Cortex of kidney (tissue), 1 donor: ENCODE measurements at places on chromosomes 7 and 10.

DNA sequence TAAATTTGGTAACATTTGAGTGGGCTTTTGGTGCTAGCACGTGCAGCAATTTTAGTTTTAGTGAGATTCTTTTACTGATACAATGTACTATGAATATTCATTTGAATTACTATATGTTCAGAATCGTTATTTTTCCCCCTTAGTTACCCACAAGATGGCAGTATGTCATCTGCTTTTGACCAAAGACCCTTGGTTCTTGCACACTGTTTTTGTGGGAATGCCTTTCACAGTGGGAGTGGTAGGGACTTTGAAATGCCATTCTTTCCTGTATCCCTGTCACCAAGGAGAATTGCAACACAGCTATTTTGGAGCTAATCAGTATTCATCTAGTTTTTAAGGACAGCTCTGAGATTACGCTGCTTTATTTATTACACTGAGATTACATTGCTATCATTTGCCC lies 40.6 kb downstream of the SEC23IP start:
- DNase-seq: no peak

GRCh38 chr10:97183314-97183713 lies 2.4 kb downstream of the SLIT1 start:
- DNase-seq: no peak

DNA sequence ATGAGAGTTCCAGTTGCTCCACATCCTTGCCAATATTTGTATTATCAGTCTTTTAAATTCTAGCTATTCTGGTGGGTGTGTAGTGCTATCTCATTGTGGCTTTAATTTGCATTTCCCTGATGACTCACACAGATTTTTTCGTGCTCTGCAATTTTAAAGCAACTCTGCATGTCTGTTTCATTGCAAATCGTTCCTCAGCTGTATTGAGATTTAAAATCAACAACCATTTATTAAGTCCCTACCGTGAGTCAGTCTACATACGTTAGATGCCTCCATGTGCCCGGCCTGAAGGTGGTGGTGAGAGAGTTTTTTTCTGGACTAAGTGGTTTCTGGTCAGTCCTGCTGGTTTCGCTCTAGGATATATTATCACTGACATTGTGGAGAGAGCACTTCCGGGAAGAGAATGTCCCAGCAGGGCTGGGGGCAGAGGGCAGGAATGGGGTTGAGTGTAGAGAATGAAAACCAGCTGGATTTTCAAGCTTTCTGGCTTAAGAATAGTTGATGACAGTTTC lies 8.4 kb upstream of the HYCC1 start:
- DNase-seq: no peak

GRCh38 chr10:97771055-97771891 lies 526 bp downstream of the SFRP5 start:
- no peak for DNase-seq

- no peak for DNase-seq
Observed at GRCh38 chr7:64574540-64575099, 11.7 kb upstream of the ZNF680 start.

DNA sequence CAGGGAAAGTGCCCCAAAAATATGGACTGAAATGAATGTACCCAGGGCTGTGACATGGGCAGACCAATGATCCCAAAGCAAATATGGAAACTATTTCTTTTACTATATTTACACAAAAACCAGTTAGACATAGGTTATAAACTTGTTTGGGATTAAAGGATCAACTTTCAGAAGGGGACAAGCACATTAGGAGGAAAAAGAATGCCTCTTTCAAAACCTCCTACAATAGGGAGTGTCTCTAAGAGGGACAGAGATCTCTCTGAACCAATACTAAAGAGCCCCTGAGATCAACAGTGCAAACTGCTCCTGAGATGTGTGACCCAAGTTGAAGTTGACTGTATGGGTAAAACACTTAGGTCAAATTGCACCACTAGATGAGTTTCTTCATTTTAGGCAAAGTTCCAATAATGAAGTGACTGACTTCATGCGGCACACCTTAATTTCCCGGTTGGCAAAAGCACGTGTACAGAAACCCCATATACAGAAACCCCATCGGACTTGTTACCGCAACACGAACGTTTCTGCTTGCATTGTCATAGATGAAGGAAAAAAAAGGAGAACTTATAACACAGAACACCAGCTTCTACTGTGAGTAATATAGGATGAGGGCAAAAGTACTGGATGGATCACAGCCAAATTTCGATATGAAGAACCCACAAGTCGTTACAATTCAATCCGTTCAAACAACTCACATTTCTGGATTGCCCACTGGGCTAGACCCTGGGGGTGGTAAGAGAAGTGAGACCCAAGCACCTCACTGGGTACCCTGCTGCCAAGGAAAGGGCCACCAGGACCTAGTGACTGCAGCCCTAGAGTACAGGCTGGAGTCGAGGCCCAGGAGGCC lies 4.3 kb downstream of the SVIL start:
- no peak for DNase-seq

DNA sequence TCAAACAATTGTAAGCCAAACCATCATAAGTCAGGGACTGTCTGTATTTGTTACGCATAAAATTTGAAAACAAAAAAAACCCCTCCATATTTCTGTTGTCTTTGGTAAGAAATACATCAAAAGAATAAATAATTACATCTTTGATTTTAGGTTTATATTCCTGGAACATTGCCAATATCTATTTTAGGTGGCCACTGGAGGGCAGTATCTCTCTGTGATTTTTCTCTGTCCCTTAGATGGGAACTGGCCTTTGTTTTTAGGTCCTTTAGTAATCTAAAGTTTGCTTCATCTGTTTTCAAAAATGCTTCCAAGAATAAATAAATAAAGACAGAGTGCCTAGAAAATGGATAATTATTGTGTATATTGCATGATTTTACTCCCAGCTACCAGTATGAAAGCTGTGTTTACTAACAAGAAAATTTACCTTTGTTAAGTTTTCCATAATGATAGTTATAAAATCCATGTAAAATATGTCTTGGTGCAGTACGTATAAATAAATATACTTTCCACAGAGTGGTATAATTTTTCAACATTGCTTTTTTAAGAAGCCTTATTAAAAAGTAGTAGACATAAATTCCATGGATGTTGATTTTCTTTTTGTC lies 64.2 kb downstream of the PHYHIPL start:
- DNase-seq: no peak

DNA sequence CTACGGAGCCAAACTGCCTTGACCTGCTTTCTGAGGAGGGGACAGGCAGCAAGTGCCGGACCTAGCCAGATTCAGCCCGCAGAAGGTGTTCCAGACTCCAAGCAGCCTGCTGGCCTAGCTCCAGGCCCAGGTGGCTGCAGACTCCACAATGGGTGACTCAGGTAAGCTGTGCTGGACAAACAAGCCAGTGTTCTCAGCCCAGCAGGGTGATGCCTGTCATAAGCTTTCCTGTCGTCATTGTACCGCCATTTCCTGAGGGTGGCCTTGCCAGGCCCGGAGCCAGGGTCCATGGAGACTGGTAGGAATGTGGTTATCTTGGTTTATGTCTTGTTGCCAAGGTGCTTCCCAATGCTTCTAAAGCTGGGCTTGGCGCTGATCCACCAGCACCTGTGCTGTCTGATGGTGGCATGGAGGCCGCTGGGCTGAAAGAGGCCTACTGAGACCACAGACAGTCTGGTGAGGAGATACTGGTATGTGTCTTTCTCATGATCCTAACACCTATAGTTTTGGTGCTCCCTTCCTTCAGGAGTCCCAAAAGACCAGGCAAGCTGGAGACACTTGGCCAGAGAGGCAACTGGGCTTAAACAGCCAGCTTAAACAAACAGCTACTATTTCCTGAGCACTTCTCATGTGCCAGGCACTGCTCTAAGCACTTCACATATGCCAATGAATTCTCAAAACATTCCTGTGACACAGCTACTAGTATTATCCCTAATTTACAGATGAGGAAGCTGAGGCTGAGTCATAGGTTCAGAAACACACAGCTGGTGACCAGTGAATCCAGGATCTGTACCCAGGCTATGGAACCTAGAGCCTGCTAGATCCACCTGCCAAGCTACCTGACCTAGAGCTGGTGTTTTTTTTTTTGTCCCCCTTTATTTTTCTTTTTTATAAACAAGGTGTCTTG lies 42.0 kb downstream of the ZC3HC1 start:
- no peak for DNase-seq

DNA sequence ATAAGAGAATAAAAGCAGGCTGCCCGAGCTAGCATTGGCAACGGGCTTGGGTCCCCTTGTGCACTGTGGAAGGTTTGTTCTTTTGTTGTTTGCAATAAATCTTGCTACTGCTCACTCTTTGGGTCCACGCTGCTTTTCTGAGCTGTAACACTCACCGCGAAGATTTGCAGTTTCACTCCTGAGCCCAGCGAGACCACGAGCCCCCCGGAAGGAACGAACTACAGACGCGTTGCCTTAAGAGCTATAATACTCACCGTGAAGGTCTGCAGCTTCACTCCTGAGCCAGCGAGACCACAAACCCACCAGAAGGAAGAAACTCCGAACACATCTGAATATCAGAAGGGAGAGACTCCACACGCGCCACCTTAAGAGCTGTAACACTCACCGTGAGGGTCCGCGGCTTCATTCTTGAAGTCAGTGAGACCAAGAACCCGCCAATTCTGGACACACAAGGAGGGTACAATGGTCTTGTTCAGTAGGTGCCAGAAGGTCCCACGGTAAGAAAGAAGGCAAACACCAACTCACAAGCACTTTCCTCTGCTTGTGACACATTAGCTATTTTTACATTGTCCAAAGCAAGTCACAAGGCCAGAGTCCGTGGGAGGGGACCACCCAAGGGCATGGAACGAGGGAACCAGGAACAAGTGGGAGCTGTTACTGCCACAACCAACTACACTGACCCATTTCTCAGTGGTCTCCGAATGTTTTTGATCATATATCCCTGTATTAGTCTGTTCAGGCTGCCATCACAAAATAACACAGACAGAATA lies 29.2 kb upstream of the CACUL1 start:
- DNase-seq: no peak

DNA sequence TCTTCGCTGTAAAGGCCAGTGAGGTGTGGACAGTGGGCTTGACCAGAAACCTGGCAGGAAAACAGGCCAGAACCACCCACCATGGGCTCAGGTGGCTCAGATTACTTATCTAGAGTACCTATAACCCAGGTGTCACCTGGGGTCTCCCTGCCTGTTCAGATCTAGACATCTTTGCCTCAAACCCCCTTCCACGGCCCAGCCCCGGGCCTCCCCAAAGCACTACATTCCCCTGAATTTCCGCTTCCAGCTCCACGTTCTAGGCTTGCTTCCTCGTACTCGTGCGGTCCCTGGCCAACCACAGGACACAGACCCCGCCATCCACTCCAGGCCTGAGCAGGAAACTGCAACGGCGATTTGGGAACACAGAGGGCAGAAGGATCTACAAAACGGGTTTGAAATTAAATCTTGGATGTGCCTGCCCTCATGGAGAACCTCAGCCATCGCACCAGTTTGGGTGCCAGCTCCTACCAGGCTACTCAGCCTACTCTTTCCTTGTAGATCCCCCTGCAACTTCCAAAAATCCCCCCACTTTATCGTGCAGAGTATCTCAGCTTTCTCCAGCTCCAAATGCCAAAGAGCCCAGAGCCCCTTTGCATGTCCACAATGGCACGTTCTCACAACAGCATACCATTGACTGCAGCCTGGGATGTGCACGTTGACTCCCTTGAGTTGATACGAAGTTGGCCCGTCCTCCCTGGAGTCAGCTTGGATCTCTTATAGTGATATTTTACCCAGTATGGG lies 62.7 kb upstream of the CACUL1 start:
- DNase-seq: no peak

DNA sequence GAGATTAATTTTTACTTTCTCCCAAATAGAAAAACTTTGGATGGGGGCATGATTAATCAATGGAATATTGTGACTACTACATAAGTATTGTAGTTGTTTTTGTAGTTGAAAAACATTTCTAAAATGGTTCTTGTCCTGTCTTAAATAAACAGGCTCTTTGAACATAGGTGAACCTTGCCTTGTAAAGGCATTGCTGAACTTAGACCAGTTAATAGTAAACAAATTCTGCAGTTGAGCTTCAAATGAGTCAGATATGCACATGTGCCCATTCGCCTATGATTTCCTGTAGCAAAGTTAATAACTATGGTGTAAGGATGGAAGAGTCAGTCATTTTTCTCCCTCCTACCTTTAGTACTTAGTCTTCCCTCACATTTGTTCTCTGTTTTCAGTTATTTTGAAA lies 22.6 kb downstream of the CUTC start:
- DNase-seq: no peak
